ENCODE measurements at places on chromosomes 12 and 14.

DNA sequence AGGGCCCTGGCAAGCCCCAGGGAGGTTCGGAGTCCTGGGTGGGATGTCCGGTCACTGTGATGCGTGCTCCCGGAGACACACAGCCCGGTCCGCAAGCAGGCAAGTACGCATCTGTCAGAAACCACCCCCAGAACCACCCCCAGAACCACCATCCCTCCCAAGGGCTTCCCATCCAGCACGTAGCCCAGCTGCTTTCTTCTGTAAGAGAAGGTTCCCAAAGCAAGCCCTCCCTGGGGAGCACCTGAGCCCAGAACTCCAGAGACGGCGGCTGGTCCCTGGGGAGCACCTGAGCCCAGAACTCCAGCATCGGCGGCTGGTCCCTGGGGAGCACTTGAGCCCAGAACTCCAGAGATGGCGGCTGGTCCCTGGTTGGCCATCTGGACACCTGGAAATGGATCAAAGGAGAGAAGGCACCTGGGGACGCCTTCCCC lies 2.6 kb upstream of the FBRSL1 start:
- H3K36me3 ChIP-seq: peaks cover 1% of the 10 kb centered on the region
- peak overlapping the region; percentile 89 for H3K4me3 ChIP-seq
- no peak for DNase-seq
- H3K4me1 ChIP-seq: peaks cover 46% of the 10 kb centered on the region
- H3K27ac ChIP-seq: no peak overlapping the region

GRCh38 chr12:103698752-103699560 lies 111.9 kb downstream of the STAB2 start:
- peak overlapping the region; percentile 32 for H3K4me3 ChIP-seq
- H3K27me3 ChIP-seq: peaks cover 28% of the 10 kb centered on the region
- no peak for DNase-seq
- H3K4me1 ChIP-seq: peaks cover 12% of the 10 kb centered on the region
- H3K27ac ChIP-seq: peak overlapping the region; percentile 10

GRCh38 chr12:96501908-96502307 lies 12.5 kb downstream of the CFAP54 start:
- H3K4me1 ChIP-seq: peaks cover 37% of the 10 kb centered on the region
- no peaks in the 10 kb centered on the region for H3K36me3 ChIP-seq
- H3K4me3 ChIP-seq: peak overlapping the region; percentile 35
- H3K27ac ChIP-seq: peak overlapping the region; percentile 93
- H3K27me3 ChIP-seq: no peaks in the 10 kb centered on the region

GRCh38 chr12:124532331-124532750 lies 35.1 kb downstream of the NCOR2 start:
- H3K36me3 ChIP-seq: peaks cover 1% of the 10 kb centered on the region
- no peak overlapping the region for H3K4me3 ChIP-seq
- H3K4me1 ChIP-seq: peaks cover 32% of the 10 kb centered on the region
- no peak for DNase-seq
- no peaks in the 10 kb centered on the region for H3K27me3 ChIP-seq

DNA sequence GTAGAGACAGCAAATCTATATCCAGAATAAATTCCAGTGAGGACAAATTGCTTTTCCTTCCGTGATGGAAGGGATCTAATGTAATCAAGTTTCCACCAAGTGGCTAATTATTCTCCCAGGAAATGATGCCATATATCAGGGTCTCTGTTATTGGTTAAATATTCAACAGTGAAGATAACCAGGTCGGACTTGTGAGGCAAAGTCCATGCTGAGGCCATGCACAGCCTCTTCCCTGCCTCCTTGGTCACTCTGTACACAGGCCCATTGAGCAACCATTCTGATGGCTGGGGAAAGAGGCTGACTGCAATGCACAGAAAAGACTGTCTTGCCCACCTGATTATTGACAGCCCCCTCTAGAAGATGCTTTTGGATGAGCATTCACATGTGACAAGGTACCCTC lies 90.1 kb downstream of the TNFAIP2 start:
- no peak overlapping the region for H3K27ac ChIP-seq
- no peak for DNase-seq
- no peaks in the 10 kb centered on the region for H3K4me1 ChIP-seq
- H3K27me3 ChIP-seq: peaks cover 45% of the 10 kb centered on the region
- no peak overlapping the region for H3K4me3 ChIP-seq
- H3K36me3 ChIP-seq: no peaks in the 10 kb centered on the region

GRCh38 chr12:14129611-14130195 lies 148.3 kb upstream of the GRIN2B start:
- no peaks in the 10 kb centered on the region for H3K36me3 ChIP-seq
- no peaks in the 10 kb centered on the region for H3K4me1 ChIP-seq
- peaks cover 17% of the 10 kb centered on the region for H3K27me3 ChIP-seq
- H3K4me3 ChIP-seq: no peak overlapping the region
- DNase-seq: no peak

- H3K27me3 ChIP-seq: peaks cover 25% of the 10 kb centered on the region
- no peak overlapping the region for H3K27ac ChIP-seq
- H3K4me3 ChIP-seq: peak overlapping the region; percentile 98
- H3K36me3 ChIP-seq: peaks cover 2% of the 10 kb centered on the region
- DNase-seq: peak; percentile 32
Measured at GRCh38 chr12:24901576-24902461, 47.1 kb downstream of the BCAT1 start.

GRCh38 chr14:91252871-91253794 lies 8.6 kb upstream of the GPR68 start:
- H3K4me1 ChIP-seq: peaks cover 84% of the 10 kb centered on the region
- H3K27ac ChIP-seq: peak overlapping the region; percentile 51
- H3K36me3 ChIP-seq: peaks cover 3% of the 10 kb centered on the region
- no peaks in the 10 kb centered on the region for H3K27me3 ChIP-seq
- H3K4me3 ChIP-seq: peak overlapping the region; percentile 57

DNA sequence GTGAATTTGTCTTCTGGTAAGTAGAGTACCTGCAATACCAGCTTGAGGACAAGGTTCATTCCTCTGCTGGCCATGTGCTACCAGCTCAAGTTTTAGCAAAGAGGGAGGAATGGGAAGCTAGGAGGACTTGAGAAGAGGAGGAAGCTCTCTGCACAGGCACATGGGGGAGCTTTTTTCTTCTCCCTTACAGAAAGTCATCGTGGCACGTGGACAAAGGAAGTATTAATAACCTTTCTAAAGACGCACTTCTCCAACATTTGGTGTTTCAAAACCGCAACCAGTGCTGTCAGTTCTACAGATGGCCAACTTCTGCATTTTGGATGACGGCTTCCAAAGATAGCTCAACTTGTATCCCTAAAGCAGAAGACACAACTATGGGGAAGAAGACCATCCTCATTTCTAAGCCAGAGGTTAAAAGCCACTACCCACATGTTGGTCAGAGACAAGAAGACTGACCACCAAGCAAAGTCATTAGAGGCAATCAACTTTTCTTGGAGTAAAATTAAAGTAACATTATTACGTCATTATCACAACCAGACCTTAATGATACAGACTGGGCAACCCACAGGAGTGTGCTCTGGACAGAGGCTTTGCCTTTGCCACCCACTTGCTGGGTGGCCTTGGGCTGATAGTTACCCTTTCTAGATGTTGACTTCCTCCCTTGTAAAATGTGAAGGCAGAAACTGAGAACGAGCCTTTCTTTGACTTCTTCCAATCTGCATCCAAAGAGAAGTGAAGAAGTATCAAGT lies 12.3 kb upstream of the TMED10 start:
- DNase-seq: no peak
- H3K36me3 ChIP-seq: no peaks in the 10 kb centered on the region
- H3K27ac ChIP-seq: no peak overlapping the region

GRCh38 chr12:50013361-50014147 lies 11.7 kb downstream of the RACGAP1 start:
- H3K27me3 ChIP-seq: no peaks in the 10 kb centered on the region
- DNase-seq: no peak
- no peak overlapping the region for H3K27ac ChIP-seq
- H3K36me3 ChIP-seq: peaks cover 7% of the 10 kb centered on the region

GRCh38 chr12:58117201-58117600 lies 175.8 kb downstream of the ATP23 start:
- H3K27ac ChIP-seq: no peak overlapping the region
- H3K4me1 ChIP-seq: no peaks in the 10 kb centered on the region
- H3K27me3 ChIP-seq: peaks cover 5% of the 10 kb centered on the region
- H3K36me3 ChIP-seq: no peaks in the 10 kb centered on the region
- no peak for DNase-seq

DNA sequence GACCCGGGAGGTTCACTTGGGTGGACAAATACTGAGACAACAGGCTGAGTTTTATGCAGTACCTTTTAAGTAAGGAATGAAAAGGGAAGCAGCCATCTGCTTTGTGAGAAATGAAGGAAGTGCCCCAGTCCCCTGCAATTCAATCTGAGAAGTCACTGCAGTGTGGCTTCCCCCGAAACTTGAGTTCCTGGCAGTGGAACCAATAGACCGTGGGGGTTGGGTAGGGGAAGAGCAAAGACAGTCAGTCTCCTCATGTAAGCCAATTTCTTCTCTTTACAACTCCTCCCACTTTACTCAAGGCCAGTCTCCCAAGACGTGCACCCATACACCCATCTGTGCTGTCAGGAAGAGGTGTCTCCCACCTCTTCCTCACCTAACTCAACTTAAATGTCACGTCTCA lies 206.5 kb downstream of the BCAT1 start:
- H3K36me3 ChIP-seq: no peaks in the 10 kb centered on the region
- H3K27me3 ChIP-seq: peaks cover 11% of the 10 kb centered on the region
- peak overlapping the region; percentile 71 for H3K27ac ChIP-seq
- H3K4me1 ChIP-seq: peaks cover 29% of the 10 kb centered on the region
- peak; percentile 65 for DNase-seq

GRCh38 chr14:104429291-104429861 lies 150.2 kb upstream of the C14orf180 start:
- H3K4me1 ChIP-seq: no peaks in the 10 kb centered on the region
- H3K27me3 ChIP-seq: no peaks in the 10 kb centered on the region
- no peak for DNase-seq
- H3K36me3 ChIP-seq: no peaks in the 10 kb centered on the region
- no peak overlapping the region for H3K27ac ChIP-seq

- H3K36me3 ChIP-seq: no peaks in the 10 kb centered on the region
- no peak overlapping the region for H3K4me3 ChIP-seq
- H3K27me3 ChIP-seq: peaks cover 15% of the 10 kb centered on the region
- H3K27ac ChIP-seq: no peak overlapping the region
- no peaks in the 10 kb centered on the region for H3K4me1 ChIP-seq
Measured at GRCh38 chr14:76651410-76652055, 109.7 kb upstream of the VASH1 start.

DNA sequence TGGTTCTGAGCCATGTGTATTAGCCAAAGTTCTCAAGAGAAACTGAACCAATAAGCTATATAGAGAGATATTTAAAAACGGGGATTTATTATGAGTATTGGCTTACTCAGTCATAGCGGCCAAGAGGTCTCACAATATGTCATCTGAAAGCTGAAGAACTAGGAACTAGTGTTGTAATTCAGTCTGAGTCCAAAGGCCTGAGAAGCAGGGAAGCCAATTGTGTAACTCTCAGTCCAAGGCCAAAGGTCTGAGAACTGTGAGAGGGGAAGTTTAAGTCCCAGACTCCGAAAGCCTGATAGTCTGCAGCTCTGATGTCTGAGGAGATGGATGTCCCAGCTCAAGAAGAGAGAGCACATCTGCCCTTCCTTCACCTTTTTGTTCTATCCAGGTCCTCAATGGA lies 344.8 kb upstream of the USP15 start:
- H3K27ac ChIP-seq: no peak overlapping the region
- DNase-seq: no peak
- H3K36me3 ChIP-seq: no peaks in the 10 kb centered on the region
- H3K4me3 ChIP-seq: no peak overlapping the region
- no peaks in the 10 kb centered on the region for H3K27me3 ChIP-seq

- no peak overlapping the region for H3K27ac ChIP-seq
- no peak overlapping the region for H3K4me3 ChIP-seq
- H3K27me3 ChIP-seq: no peaks in the 10 kb centered on the region
Measured at GRCh38 chr14:101206556-101206955, 303.0 kb upstream of the RTL1 start.

- DNase-seq: no peak
- peaks cover 6% of the 10 kb centered on the region for H3K27me3 ChIP-seq
- H3K27ac ChIP-seq: no peak overlapping the region
- H3K4me1 ChIP-seq: no peaks in the 10 kb centered on the region
- no peaks in the 10 kb centered on the region for H3K36me3 ChIP-seq
Measured at GRCh38 chr12:63521706-63522105, 146.6 kb downstream of the DPY19L2 start.

DNA sequence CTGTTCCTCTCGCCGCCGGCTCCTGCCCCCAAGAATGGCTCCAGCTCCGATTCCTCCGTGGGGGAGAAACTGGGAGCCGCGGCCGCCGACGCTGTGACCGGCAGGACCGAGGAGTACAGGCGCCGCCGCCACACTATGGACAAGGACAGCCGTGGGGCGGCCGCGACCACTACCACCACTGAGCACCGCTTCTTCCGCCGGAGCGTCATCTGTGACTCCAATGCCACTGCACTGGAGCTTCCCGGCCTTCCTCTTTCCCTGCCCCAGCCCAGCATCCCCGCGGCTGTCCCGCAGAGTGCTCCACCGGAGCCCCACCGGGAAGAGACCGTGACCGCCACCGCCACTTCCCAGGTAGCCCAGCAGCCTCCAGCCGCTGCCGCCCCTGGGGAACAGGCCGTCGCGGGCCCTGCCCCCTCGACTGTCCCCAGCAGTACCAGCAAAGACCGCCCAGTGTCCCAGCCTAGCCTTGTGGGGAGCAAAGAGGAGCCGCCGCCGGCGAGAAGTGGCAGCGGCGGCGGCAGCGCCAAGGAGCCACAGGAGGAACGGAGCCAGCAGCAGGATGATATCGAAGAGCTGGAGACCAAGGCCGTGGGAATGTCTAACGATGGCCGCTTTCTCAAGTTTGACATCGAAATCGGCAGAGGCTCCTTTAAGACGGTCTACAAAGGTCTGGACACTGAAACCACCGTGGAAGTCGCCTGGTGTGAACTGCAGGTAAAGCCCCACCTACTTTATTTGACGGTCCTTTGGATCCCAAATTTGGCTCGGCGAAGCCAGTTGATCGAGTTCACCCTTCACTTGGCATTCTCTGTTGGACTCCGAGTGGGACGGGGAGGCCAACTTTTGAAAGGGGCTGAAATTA lies 1.5 kb downstream of the WNK1 start:
- peaks cover 49% of the 10 kb centered on the region for H3K4me1 ChIP-seq
- peaks cover 13% of the 10 kb centered on the region for H3K36me3 ChIP-seq
- peak overlapping the region; percentile 96 for H3K27ac ChIP-seq
- H3K27me3 ChIP-seq: no peaks in the 10 kb centered on the region

- H3K36me3 ChIP-seq: peaks cover 3% of the 10 kb centered on the region
- DNase-seq: no peak
- no peaks in the 10 kb centered on the region for H3K4me1 ChIP-seq
- no peak overlapping the region for H3K27ac ChIP-seq
- H3K4me3 ChIP-seq: no peak overlapping the region
Measured at GRCh38 chr14:102226356-102227125, 78.4 kb downstream of the MOK start.

DNA sequence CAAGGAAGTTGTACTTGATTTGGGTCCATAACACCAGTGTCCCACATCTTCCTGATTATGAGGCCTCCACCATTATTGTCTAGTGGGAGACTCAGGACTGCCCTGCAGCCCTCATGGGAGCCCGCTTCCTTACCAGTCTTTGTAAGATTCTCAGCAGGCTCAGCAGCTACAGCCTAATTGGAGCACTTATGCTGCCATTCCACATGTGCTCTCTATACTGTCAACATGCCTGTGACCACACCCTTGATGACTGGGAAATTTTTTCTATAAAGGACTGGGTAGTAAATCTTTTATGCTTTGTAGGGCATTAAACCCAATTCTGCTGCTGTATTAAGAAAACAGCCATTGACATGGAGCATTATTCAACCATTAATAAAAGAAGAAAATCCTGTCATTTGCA lies 145.5 kb upstream of the IGF1 start:
- H3K36me3 ChIP-seq: no peaks in the 10 kb centered on the region
- H3K4me1 ChIP-seq: no peaks in the 10 kb centered on the region
- no peak overlapping the region for H3K4me3 ChIP-seq
- no peak overlapping the region for H3K27ac ChIP-seq
- no peak for DNase-seq
